ENCODE measurements at places on chromosomes 2 and 18. TPM values are rescaled to one million over a fixed set of nuclear protein-coding genes. Genes with fewer than 3 reads are reported as not detected.

GRCh38 chr2:158034198-158034866 lies 67.3 kb upstream of the UPP2 start:
- H3K4me3 ChIP-seq = no peak overlapping the region
- H3K36me3 ChIP-seq = no peaks in the 10 kb centered on the region
- no peaks in the 10 kb centered on the region for H3K4me1 ChIP-seq
- H3K27ac ChIP-seq = no peak overlapping the region
- H3K27me3 ChIP-seq = peaks cover 26% of the 10 kb centered on the region

DNA sequence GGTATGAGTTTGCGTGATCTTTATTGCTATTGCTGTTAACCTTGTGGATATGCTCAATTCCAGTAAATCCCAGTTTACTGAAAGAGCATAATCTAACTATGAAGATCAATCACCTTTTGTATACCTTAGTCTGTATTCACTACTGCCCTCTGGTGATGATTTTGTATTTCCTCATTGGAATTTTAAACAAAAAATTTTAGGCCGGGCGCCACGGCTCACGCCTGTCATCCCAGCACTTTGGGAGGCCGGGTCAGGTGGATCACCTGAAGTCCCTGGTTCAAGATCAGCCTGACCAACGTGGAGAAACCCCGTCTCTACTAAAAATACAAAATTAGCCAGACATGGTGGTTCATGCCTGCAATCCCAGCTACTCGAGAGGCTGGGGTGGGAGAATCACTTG lies 5.1 kb downstream of the COMMD1 start:
- H3K27ac ChIP-seq = no peak overlapping the region
- no peak for DNase-seq
- H3K4me3 ChIP-seq = no peak overlapping the region
- H3K36me3 ChIP-seq = no peaks in the 10 kb centered on the region

GRCh38 chr2:70673041-70673647 lies 94.9 kb downstream of the ADD2 start:
- DNase-seq = no peak
- H3K36me3 ChIP-seq = no peaks in the 10 kb centered on the region
- no peak overlapping the region for H3K27ac ChIP-seq

- no peak for DNase-seq
- no peak overlapping the region for H3K4me3 ChIP-seq
- H3K27ac ChIP-seq = no peak overlapping the region
- peaks cover 4% of the 10 kb centered on the region for H3K36me3 ChIP-seq
- H3K4me1 ChIP-seq = peaks cover 7% of the 10 kb centered on the region
- H3K27me3 ChIP-seq = no peaks in the 10 kb centered on the region
Measured at GRCh38 chr2:24065341-24065740, 10.8 kb downstream of the SF3B6 start.

The CFAP53 gene
- 0.31 TPM for total RNA-seq

- no peaks in the 10 kb centered on the region for H3K36me3 ChIP-seq
- H3K27me3 ChIP-seq = no peaks in the 10 kb centered on the region
- H3K4me1 ChIP-seq = no peaks in the 10 kb centered on the region
- H3K4me3 ChIP-seq = no peak overlapping the region
Measured at GRCh38 chr18:26919627-26920026, 54.1 kb upstream of the AQP4 start.

GRCh38 chr18:79987566-79987965 lies 797 bp downstream of the TXNL4A start:
- no peaks in the 10 kb centered on the region for H3K27me3 ChIP-seq
- H3K4me1 ChIP-seq = peaks cover 29% of the 10 kb centered on the region
- H3K27ac ChIP-seq = peak overlapping the region; percentile 79
- H3K36me3 ChIP-seq = no peaks in the 10 kb centered on the region
- DNase-seq = no peak
- peak overlapping the region; percentile 96 for H3K4me3 ChIP-seq

The GNAL gene
- total RNA-seq = 1.2 TPM

GRCh38 chr2:63048367-63049171 lies 2.1 kb upstream of the OTX1 start:
- no peak overlapping the region for H3K27ac ChIP-seq
- no peak for DNase-seq
- peaks cover 13% of the 10 kb centered on the region for H3K4me1 ChIP-seq
- H3K36me3 ChIP-seq = peaks cover 15% of the 10 kb centered on the region
- peaks cover 62% of the 10 kb centered on the region for H3K27me3 ChIP-seq

GRCh38 chr2:11566383-11566782 lies 32.5 kb downstream of the GREB1 start:
- H3K36me3 ChIP-seq = no peaks in the 10 kb centered on the region
- H3K4me1 ChIP-seq = no peaks in the 10 kb centered on the region
- H3K27ac ChIP-seq = no peak overlapping the region
- no peak for DNase-seq
- no peaks in the 10 kb centered on the region for H3K27me3 ChIP-seq
- no peak overlapping the region for H3K4me3 ChIP-seq

The ILKAP gene
- total RNA-seq = 75.8 TPM

GRCh38 chr2:30608643-30609042 lies 161.6 kb downstream of the LCLAT1 start:
- no peak overlapping the region for H3K27ac ChIP-seq
- H3K36me3 ChIP-seq = no peaks in the 10 kb centered on the region
- no peak overlapping the region for H3K4me3 ChIP-seq
- H3K27me3 ChIP-seq = no peaks in the 10 kb centered on the region
- H3K4me1 ChIP-seq = peaks cover 7% of the 10 kb centered on the region

The SPATA3 gene
- total RNA-seq = not detected

DNA sequence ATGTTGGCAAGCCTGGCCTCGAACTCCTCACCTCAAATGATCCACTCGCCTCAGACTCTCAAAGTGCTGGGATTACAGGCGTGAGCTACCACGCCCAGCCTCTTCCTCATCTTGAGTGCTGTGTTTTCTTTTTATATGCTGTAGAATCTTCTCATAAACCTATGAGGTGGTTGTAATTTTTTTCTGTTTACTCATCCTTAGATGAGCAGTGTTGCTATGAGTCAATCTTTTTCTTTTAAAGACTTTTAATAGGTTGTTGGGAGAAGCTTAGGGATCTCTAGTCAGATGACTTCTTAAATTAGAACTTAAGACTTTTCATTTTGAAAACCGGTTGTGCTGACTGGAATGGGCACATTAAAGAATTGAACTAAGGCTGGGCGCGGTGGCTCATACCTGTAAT lies 8.7 kb upstream of the AAK1 start:
- H3K27me3 ChIP-seq = no peaks in the 10 kb centered on the region
- H3K4me3 ChIP-seq = no peak overlapping the region
- H3K27ac ChIP-seq = peak overlapping the region; percentile 39
- H3K4me1 ChIP-seq = peaks cover 30% of the 10 kb centered on the region
- H3K36me3 ChIP-seq = no peaks in the 10 kb centered on the region

- no peak for DNase-seq
- no peak overlapping the region for H3K4me3 ChIP-seq
- no peaks in the 10 kb centered on the region for H3K4me1 ChIP-seq
- no peak overlapping the region for H3K27ac ChIP-seq
Measured at GRCh38 chr2:55500025-55500424, 19.5 kb upstream of the CFAP36 start.

DNA sequence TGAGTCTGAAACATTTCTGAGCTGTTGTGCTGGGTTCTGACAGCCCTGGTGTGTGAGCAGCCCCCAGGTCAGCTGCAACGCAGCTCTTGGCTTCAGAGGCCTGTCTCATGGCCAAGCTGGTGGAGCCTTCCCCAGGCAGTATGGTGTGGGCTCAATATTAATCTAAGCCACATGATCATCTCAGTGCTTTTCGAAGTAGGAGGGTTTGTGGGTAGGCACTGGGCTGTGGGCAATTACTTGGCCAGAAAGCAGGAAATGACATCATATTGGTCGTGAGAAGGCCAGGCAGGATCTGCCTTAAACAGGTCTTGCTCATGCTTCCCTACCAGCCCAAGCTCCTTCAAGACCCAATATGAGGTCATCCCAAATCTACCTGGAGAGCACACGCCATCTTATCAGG lies 26.9 kb downstream of the LOXHD1 start:
- H3K27me3 ChIP-seq = no peaks in the 10 kb centered on the region
- H3K27ac ChIP-seq = peak overlapping the region; percentile 77
- H3K4me3 ChIP-seq = peak overlapping the region; percentile 40

The DNMT3A gene
- total RNA-seq = 8.9 TPM

DNA sequence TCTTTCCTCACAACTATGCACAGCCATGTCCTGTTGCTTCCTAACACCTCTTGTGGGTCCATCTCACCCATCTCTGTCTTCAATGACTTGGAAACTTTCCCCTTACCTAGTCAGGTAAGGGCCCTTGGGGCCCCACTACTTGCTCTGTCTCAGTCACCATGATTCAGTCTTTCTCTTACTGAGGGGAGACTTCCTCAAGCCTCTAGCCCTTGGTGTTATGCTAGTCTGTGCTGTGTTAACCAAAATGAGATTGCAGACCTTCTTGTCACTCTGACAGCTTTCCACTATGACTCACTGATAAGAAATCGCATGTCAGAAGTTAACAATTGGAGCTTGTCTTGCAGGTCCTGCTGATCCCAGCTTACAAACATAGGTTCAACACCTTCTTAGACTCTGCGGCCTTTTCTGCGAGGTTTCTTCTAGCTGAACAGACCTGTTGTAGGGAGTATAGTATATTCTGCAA lies 65.3 kb downstream of the WDR75 start:
- H3K4me1 ChIP-seq = peaks cover 7% of the 10 kb centered on the region
- H3K4me3 ChIP-seq = no peak overlapping the region
- H3K36me3 ChIP-seq = no peaks in the 10 kb centered on the region
- no peak for DNase-seq

- DNase-seq = no peak
- H3K27ac ChIP-seq = no peak overlapping the region
- no peaks in the 10 kb centered on the region for H3K36me3 ChIP-seq
- H3K4me3 ChIP-seq = no peak overlapping the region
- no peaks in the 10 kb centered on the region for H3K27me3 ChIP-seq
Measured at GRCh38 chr2:192250961-192251360, 56.2 kb upstream of the TMEFF2 start.

DNA sequence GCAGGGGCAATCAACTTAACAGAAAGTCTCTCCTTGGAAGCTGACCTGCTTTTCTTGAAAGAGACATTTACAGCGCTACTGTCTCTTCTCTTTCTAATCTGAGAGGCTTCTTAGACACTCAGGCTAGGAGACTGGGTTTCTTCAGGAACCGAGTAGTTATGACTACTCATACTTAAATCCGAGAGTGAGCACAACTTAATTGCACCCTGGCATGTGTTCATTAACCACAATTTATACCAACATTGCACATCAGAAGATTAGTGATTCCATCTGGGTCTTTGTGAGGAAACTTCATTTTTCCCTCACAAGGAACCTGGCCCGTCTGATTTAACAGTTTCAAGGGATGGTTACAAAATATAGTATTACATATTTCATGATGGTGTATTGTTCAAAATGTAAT lies 176.9 kb downstream of the UBE2E3 start:
- H3K4me3 ChIP-seq = no peak overlapping the region
- H3K36me3 ChIP-seq = peaks cover 20% of the 10 kb centered on the region
- H3K4me1 ChIP-seq = peaks cover 25% of the 10 kb centered on the region
- no peak overlapping the region for H3K27ac ChIP-seq

The EGR4 gene
- not detected for total RNA-seq

The NRP2 gene
- total RNA-seq = 1.5 TPM

DNA sequence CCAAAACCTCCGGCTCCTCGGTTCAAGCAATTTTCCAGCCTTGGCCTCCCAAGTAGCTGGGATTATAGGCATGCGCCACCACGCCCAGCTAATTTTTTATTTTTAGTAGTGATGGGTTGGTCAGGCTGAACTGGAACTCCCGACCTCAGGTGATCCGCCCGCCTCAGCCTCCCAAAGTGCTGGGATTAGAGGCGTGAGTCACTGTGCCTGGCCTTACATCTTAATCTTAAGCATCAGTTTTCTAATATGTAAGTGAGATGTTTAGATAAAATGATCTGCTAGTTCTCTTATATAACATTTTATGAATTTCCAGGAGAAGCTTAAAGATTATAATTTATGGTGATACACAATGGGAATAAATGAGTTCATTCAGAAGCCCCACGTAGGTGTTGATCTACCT lies 69.2 kb downstream of the SPTBN1 start:
- H3K4me3 ChIP-seq = no peak overlapping the region
- no peaks in the 10 kb centered on the region for H3K36me3 ChIP-seq
- H3K27ac ChIP-seq = no peak overlapping the region
- DNase-seq = no peak
- H3K27me3 ChIP-seq = no peaks in the 10 kb centered on the region

DNA sequence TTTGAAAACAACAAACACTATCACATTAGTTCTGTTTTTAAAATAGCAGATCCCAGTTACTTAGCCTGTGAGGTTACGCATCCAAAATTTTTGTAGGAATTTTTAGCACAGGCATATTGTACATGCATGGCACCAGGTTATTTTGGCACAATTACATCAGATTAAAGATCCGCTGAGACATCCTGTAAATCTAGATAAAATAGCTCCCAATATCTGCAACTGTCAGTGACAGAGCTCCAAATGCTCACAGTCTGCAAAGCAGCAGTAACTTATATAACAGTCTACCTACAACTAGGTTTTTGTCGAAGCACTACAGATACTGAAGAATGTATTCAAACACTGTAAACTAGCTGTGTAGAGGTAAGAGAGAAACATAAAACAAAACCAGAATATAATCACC lies 200.7 kb upstream of the KCNH7 start:
- H3K4me1 ChIP-seq = no peaks in the 10 kb centered on the region
- no peaks in the 10 kb centered on the region for H3K27me3 ChIP-seq
- DNase-seq = no peak
- no peak overlapping the region for H3K27ac ChIP-seq

DNA sequence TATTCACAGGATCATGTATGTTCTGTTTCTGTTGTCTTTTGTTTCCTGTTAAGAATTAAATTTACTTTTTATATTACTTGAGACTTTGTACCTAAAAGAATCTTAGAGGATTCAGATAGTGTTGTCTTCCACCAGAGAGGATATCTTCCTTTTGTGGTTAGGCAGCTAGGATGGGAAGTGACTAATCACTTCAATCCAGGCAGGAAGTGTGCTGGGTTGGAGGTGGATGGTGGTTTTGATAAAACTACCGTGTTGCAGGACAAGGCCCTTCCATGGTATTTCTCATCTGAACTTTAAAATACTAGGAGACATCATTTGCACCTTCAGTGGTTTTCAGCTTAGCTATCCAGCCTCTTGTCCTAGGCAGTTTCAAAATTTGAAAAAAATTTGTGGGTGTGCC lies 728.6 kb upstream of the CDH2 start:
- no peak for DNase-seq
- no peak overlapping the region for H3K27ac ChIP-seq
- H3K36me3 ChIP-seq = no peaks in the 10 kb centered on the region
- no peaks in the 10 kb centered on the region for H3K27me3 ChIP-seq

The UGT1A5 gene
- not detected for total RNA-seq

DNA sequence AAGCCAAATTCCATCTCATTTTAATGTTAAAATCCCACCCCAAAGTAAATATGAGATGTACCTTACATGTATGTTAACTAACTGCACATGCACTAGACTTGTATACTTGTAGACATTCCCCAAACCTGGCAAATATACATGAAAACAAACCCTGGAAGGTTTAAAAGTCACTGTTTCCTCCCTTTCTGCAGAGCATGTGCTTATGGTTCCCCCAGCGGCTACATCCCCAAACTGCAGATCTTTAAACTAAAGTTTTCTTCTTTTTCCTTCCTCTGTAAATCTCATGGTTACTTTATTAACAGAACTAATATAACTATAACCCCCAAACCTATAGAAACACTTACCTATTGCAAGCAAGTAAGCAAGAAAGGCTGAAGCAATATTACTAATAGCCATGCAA lies 731.5 kb downstream of the LRP1B start:
- no peak overlapping the region for H3K27ac ChIP-seq
- H3K4me1 ChIP-seq = no peaks in the 10 kb centered on the region
- H3K27me3 ChIP-seq = no peaks in the 10 kb centered on the region
- no peak overlapping the region for H3K4me3 ChIP-seq
- DNase-seq = no peak
- H3K36me3 ChIP-seq = no peaks in the 10 kb centered on the region
